ENCODE measurements at places on chromosomes 11 and 22.

DNA sequence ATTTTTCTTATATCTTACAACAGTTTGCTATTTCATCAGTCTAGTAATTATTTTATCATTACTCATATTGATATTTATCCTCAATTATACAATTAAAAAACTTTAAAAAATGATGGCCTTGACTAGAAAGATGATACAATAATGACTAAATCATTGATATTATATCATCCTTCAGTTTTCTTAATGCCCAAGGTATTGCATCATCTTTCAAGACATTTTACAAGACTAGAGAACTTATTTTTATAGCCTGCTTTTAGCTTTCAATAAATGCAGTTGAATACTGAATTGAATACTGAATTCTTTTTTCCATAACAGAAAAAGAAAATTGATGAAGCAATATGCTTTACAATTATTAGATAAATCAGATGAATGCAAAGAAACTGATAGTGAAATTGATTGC, 886.5 kb upstream of the LRRC4C start:
- DNase-seq, result no peak

DNA sequence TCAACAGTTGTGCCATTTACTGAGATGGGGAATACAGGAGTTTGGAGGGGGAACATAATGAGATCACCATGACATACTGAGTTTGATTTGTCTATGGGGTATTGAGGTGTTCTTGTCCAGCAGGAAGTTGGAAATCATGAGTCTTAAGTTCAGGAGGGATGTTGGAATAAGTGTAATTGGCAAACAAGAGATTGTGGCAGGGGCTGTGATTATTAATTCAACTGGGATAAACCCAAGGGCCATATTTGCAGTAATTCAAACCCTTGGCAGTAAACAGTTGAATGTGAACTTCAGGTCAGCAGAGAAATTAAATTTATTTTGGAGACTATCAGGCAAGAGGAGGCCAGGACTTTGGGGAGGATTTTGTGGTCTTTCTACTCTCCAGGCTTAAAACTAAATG, 33.4 kb downstream of the ADM start:
- no peak for DNase-seq

- no peak for DNase-seq
Observed at GRCh38 chr11:9625728-9626127, 38.1 kb upstream of the SWAP70 start.

DNA sequence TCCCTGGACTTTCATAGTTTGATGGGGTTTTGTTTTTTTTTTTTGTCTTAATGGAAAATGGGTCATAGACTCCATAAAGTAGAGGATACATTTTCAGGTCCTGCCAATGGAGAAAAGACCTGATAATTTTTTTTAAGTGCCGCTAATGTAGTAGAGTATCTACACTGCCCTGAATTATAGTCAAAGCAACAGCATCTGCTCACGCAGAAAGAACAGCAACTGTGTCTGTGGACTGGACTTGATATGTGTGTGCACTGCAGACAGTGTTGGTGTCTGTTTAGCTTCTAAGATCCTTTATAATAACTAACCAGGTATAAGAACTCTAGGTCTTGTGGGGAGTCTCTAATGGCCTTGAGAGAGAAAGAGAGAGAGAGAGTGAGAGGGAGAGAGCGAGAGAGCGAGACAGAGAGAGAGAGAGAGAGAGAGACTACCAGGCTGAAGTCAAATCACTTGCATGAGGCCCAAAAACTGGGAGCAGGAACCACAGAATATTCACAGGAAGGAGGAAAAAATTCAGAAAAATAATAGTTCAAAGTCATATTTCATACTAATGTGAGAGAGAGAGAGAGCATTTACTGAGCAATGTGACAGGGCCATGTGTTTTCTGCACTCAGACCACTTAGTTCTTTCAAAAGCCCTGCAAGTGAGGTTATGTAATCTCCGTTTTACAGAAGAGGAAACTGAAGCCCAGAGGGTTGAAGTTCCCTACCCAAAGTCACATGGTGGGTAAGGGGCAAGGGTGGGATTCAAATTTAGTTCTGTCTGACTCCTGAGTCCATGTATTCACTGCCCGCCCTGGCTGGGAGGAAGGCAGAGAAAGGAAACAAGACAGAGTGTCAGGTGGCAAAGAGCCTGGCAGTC, 8.6 kb upstream of the MIAT start:
- peak; percentile 50 for DNase-seq

GRCh38 chr11:94948070-94948617, 25.2 kb downstream of the CWC15 start:
- DNase-seq, result no peak

GRCh38 chr11:86938900-86939880, 16.0 kb downstream of the FZD4 start:
- peak; percentile 42 for DNase-seq

DNA sequence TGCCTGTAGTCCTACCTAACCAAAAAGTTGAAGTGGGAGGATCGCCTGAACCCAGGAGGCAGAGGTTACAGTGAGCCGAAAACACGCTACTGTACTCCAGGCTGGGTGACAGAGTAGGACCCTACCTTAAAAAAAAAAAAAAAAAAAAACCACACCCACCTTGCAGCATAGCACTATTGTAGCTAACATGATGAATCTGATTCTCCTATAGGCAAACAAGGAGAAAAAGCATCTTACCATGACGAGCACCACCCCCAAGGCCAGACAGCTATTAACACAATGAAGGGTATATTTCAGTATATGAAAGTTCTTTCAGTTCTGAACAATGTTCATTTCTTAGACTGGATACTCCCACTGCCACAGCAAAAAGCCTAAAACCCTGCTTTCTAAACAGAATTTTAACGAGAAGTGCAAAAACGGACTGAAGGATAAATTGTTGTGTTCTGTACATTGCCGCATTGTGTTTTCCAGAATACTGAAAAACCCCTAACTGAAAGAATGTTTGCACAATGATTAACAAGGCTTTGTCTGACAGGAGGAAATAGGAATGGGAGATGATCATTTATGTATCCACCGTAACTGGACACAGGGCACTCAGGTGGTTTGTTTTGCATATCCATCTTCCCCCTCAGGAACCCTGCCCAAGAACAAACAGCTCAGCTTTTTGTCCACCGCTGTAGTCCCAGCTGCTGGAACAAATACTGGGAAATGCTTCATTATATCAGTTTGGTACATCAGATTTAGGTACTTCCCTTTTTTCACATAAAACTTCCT, 8.9 kb downstream of the PISD start:
- DNase-seq, result no peak

GRCh38 chr22:49965091-49966040, 4.8 kb downstream of the PIM3 start:
- no peak for DNase-seq

DNA sequence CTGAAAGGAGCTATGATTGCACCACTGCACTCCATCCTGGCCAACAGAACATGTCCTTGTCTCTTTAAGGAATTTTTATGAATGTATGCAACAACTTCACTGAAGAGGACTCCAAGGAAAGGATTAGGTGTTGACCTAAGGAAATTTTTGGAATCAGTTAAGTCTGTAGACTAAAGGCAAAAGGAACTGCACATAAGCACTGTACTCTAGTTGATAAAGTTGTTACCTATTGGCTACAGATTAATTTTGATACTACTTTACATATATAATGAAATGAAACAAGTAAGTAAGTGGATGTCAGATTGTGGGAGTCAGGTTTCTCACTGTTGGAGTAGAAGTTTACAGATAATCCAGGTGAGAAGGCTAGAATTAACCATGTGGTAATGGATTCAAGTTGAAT, 36.5 kb downstream of the TUG1 start:
- DNase-seq, result no peak

DNA sequence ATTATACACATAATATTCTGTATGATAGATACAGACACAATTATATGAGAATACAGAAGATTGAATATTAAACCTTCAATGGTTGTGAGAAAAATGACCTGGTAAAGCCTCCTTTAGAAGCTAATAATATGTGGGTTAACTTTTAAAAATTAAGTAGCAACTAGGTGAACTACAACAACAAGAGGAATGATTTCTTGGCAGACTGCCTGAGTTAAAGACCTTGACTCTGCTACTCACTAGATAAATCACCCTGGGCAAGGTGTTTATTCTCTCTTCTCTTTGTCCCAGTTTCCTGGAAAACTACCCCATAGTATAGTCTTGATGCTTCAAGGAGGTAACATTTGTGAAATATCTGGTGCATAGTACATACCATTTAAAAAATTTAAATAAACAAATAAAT, 519.6 kb upstream of the TENM4 start:
- no peak for DNase-seq

DNA sequence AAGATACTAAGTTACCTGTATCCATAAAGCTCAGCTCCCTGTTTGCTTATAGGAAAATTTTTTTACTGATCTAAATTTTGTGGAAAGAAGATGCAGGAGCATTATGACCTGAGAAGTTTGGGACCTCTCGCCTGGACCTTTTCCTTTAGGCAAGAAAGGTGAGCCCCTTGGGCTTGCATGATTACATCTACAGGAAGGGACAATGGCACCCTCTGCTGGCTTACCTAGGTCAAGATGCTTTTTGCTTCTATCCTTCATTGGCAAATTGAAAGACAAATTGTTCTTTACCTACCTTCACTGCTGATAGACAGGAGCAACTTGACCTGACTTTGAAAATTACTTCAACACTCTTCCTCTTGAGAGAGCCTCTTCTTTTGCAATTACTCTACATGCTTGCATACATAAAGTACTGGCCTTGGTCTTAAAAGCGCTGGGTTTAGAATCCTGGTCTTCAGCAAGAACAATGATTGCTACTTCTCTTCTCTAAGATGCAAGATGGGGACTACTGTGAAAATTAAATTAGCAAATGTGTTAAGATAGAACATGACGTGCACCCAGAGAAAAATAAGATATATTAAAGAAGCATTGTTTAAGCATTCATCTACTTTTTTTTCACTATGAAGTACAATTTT, 147.2 kb downstream of the TRPC6 start:
- peak; percentile 29 for DNase-seq

DNA sequence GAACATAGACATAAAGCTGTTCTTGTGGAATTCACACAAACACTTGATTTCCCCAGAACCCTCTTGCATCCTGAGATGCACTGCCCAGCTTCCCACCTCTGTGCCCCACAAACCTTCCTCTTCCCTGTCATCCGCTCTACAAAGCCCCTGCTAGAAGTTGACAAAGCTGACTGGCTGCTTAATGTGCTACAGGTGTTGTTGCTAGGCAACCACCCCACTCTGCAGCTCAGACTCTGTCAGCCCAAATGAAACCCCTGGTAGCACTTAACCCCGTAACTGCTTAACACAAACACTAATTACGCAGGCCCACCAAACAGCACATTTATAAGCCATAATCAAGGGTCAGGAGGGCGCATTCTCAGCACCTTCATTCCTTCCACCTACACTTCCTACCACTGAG, 172.0 kb upstream of the CADM1 start:
- peak; percentile 53 for DNase-seq

- DNase-seq, result no peak
Observed at GRCh38 chr22:31222736-31223135, 10.6 kb downstream of the LIMK2 start.

DNA sequence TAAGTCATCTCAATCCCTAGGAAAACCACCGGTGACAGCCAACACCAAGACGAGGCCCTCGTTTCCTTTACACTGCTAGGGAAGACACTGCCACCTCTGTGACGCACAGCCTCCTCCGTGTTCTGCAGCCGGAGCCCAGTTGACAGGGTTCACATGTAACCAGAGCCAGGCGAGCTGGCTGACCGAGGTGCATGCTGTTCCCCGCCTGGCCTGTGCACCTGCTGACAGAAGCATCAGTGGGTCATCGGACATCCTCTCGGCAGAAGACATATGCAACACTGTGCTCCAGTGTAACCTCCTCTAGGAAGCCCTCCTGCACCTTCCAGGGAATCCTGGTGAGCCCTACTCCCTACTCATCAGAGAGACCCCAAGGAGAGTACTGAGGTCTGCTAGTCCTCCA, 114.2 kb upstream of the TP53AIP1 start:
- no peak for DNase-seq

DNA sequence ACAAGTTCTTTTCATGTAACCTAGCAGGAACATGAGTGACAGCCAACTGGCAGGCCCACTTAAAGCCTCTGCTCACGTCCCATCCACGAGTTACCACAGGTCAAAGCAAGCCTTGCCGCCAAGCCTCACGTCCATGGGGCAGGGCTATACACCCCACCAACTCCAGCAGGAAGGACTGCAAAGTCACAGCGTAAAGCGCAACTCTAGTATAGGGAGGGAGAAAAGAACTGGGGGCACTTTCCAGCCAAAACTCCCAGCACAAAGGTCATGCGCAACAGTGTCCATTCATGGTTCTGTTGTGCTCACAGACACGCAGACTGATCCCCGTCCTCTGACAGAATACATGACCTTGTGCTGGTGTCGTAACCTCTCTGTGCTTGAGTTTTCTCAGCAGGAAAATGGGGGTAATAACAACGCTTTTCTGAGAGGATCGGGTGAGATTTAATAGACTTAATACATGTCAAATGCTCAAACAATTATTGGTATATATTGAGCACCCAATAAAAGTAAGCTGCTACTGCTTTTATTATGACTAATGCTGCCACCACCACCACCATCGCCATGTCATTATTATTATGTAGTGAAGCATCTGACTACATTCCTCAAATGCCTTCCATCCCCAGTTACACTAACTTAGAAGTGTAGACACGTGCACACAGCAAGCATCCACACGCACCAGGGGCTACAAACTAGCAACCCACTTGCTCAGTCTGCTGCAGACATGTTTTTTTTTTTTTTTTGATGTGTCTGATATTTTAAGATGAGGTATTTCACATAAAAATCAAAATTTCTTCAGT, 104.4 kb upstream of the PARVA start:
- no peak for DNase-seq

GRCh38 chr11:44615913-44616791, 50.7 kb downstream of the CD82 start:
- no peak for DNase-seq

DNA sequence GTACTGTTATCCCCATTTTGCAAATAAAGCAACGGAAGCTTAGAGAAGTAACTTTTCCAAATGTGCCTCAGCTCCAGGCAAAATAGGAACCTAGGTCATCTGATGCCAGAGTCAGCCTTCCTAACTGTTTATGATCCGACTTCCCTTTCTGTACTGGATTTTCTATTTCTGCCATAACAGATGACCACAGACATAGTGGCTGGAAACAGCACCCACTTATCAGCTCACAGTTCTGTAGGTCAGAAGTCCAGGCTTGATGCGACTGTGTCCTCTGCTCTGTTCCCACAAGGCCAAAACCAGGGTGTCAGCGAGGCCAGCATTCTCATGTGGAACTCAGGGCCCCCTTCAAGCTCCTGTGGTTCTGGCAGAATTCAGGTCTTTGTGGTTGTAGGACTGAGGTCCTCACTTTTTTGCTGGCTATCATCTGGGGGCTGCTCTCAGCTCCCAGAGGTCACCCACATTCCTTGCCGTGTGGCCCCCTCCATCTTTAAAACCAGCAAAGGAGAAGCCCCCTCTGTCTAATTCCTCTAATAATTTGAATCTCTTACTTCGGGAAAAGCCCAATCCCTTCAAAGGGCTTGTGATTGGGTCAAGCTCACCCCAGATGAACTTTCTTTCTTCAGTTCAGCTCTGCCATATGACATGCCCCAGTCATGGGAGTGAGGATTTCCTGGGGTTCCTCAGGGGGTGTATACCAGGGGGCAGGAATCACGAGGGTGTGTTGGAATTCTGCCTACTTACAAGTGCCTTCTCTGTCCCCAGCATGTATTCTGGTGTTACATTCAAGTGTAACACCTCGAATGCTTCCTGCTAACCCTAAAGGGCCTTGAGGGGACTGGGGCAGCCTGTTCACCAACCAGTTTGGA, 15.3 kb downstream of the KCNJ5 start:
- no peak for DNase-seq
